ENCODE measurements at places on chromosomes 4 and X. TPM values are rescaled to one million over a fixed set of nuclear protein-coding genes. Genes with fewer than 3 reads are reported as not detected.
A peak's percentile ranks its signal among the peaks of the same experiment; 100 is the strongest.

GRCh38 chr4:102715057-102715456 is 45.7 kb downstream of the MANBA start:
- no peak for DNase-seq

GRCh38 chrX:102835504-102836146 is 101.4 kb upstream of the RAB40AL start:
- DNase-seq = no peak

- DNase-seq = no peak
Measured at GRCh38 chr4:156754832-156755570, 216.6 kb downstream of the PDGFC start.

GRCh38 chr4:87103691-87104187 is 116.7 kb downstream of the KLHL8 start:
- no peak for DNase-seq

GRCh38 chr4:21795091-21795490 is 153.5 kb downstream of the KCNIP4 start:
- DNase-seq = peak; percentile 54

DNA sequence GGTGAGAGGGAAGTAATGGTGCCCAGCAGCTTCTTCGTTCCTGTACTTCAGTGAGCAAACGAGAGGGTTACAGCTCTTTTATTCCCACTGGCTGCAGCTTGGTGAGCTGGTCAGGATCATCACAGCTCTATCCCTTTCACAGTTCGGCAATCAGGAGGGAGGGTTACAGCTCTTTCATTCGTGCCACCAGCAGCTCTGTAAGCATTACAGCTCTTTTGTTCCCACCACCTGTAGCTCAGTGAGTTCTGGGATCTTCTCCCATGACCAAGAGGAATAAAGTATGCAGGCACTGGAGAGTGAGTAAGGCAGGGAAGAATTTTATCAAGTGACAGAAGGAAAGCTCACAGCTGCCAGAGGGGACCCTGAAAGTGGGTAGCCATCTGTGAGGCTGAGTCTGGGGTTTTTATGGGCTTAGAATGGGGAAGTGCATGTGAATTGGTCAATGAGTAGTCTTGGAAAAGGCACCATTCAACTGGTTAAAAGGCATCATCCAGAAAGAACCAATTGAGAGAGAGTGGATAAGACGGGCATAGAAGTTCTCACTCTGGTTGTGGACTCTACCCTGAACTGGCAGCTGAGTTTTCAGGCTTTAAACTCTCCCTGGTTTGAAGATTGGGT is 123.7 kb downstream of the COX18 start:
- no peak for DNase-seq

Gene PRDM5
- 0.92 TPM for total RNA-seq

Gene GPC3
- total RNA-seq = not detected

Gene TNMD
- total RNA-seq = not detected
